ENCODE measurements at places on chromosomes 6 and 20. TPM values are rescaled to one million over a fixed set of nuclear protein-coding genes. Genes with fewer than 3 reads are reported as not detected.
A peak's percentile ranks its signal among the peaks of the same experiment; 100 is the strongest.

DNA sequence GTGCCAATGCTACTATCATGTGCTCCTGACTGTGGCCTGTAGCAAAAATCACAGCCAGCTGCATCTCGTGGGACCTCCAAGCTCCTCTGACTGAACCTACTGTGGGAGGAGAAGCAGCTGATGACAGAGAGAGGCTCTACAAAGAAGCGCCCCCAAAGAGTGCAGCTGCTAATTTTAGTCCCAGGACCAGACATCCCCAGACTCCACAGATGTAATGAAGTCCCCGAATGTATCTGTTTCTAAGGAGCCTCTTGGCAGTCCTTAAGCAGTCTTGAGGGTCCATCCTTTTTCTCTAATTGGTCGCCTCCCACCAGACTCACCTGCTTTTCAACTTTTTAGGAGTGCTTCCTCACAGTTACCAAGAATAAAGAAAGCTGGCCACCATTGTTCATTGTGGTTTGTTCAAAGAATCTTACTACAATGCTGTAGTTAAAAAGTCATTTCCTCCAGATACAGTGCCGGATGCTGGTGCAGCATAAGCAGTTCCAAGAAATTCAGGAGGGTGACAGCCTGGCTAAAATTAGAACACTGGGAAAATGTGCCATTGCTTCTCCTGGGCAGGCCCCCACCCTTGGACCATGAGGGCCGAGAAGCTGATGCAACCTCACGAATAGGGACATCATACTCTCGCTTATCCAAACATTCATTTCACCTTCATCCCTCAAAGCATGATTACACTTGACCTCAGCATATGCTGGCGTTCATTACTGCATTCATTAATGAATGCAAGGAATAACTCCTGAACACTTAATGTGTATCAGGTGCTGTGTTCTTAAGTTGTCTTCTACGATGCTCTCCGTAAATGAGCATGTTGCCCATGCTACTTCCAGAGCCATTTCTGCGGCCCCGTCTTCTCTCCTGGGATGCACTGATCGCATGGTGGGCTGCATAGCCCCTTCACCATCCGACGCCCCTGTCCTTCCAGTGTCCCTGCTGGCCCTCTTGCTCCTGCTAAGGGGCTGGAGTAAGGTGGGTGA is 66.4 kb downstream of the LY86 start:
- H3K36me3 ChIP-seq = no peaks in the 10 kb centered on the region
- H3K4me3 ChIP-seq = no peak overlapping the region
- H3K4me1 ChIP-seq = no peaks in the 10 kb centered on the region
- DNase-seq = no peak
- H3K27me3 ChIP-seq = no peaks in the 10 kb centered on the region

DNA sequence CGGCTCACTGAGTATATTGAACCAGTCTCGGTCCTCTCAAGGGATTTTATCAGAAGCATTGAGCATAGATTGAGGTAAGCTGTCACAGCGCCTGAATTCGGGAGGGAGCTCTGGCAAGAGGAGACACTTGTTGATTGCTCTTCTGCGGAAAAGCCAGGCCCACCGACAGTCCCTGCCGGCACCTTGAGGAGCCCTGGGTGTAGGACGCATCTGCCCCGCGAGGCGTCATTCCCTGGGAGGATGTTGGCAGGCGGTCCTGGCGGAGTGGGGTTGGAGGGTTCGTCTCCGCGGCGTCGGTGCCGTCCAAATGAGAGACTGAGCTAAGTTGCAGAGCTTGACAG is 843 bp downstream of the FBXO9 start:
- H3K4me3 ChIP-seq = peak overlapping the region; percentile 77
- no peak for DNase-seq
- no peaks in the 10 kb centered on the region for H3K36me3 ChIP-seq
- H3K27ac ChIP-seq = peak overlapping the region; percentile 76

- no peak for DNase-seq
- H3K27me3 ChIP-seq = no peaks in the 10 kb centered on the region
- peak overlapping the region; percentile 15 for H3K27ac ChIP-seq
- H3K4me1 ChIP-seq = peaks cover 25% of the 10 kb centered on the region
Observed at GRCh38 chr6:37372116-37372515, 18.3 kb downstream of the RNF8 start.

SKIC2 gene
- 37.7 TPM for total RNA-seq

KCNQ2 gene
- total RNA-seq = not detected

SLX4IP gene
- 5.8 TPM for total RNA-seq

NOTCH4 gene
- total RNA-seq = 23.6 TPM

All from thoracic aorta (tissue), 2 donors.